ENCODE measurements at places on chromosomes 16 and 17.

DNA sequence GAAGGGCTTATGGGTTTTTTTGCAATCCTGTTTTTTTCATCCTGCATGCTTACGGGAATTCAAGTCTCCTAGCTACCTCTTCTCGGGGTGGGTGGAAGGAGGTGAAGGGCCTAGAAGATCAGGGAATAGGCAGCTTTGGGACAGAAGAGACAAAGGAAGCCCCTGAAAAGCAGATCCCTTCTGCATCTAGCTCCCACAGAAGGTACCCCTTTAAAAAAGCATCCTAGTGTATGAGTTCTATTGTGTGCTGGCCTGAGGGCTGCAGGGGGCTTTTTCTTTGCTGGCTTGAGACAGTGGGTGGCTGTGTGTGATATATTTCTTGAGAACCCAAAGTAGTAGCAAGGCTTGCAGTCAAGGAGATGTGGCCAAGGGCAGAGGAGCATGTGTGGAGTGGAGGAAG, 330.5 kb downstream of the MAF start:
- no peak for DNase-seq

- DNase-seq = no peak
Observed at GRCh38 chr17:21742326-21742725, 50.0 kb downstream of the KCNJ18 start.

GRCh38 chr17:18933102-18934058, 18.6 kb upstream of the SLC5A10 start:
- DNase-seq = no peak

DNA sequence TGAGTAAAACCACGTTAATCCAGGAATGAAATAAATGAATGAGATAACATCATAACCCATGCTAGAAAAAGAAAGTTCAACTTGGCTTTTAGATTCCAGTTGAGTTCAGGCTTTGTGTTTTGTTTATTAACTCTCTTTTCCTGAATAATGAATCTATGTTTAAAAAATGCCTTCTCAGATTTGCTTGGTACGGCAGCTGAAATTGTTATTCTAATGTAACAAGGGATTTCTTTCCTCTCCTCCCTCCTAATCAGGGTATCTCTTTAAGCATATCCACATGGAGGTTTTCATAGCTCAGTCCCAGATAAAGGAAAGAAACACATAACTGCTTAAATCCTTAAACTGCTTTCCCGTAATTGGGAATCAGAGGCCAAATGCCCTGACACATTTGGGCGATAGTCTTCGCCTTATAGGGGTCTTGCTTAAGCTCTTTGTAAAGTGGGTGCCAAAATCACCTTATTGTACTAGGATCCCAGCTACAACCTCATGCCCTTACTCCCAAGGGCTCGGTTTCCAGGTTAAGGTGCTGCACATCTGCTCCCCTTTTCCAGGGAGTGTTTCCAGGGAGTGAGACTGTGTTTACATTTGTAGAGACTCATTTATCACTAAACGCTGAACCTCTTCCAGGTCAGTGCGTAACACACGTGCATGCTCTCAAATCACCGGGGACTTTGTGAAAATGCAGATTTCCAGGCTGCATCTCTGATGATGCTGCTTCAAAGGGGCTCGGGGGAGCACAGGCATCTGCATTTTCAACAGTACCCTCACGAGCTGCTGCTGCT, 142.8 kb upstream of the FOXF1 start:
- DNase-seq = no peak

- no peak for DNase-seq
Observed at GRCh38 chr16:77882358-77882757, 94.0 kb downstream of the VAT1L start.

DNA sequence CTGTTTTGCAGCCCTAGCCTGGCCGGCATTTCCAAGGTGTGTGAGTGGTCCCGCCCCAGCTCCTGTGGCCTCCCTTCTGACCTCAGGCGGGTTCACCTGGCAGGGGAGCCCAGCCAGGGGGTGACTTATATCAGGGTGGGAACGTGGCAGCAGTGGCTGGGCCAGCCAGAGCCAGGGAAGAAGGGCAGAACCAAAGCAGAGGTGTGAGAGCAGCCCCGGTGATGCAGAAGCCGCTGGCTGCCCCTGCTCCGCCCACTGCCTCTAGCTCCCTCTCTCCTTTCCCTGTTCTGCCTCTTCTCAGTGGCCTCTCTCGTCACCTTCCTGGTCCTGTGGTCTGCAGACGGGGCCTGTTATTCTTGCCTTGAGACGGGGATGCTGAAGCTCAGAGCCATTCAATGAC, 12.1 kb downstream of the MGAT5B start:
- no peak for DNase-seq

DNA sequence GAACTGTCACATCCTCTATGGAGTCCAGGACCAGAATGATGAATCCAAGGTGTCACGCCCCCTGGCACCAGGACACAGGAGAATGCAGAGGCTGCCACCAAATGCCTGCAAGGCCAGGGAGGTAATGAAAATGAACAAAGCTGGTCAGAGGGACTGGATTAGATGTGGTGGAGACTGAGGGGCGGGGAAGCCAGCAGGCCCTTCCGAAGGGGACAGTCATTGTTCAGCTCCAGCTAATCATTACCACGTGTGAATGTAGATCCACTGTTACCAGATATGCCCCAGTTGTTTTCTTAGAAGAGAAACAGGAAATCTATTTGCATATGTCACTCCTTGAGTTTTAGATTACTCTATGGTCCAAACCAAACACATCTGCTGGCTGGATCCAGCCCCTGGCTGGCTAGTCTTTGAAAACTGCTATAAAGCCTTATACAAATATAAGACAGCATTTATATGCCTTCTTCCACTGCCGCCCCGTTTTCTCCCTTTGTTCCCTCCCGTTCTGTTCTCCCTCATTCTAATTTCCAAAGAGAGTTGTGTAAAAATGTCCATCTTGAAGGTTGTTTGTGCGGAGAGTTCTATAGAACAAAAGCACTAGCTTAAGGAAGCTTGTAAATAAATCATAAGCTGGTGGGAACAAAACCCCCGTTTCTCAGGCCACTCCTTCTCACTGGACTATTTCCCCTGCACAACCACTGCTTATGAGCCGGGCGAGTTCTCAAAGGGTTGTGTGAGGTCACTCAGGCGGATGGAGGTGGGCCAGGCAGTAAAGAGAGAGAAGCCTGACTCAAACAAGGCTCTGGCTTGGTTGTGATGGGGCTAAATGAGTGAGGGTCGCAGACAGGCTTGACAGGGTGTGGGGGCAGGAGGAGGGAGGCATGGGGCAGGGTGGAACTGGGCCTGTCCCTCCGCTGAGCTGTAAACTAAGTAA, 14.2 kb downstream of the CRYM start:
- DNase-seq = no peak

DNA sequence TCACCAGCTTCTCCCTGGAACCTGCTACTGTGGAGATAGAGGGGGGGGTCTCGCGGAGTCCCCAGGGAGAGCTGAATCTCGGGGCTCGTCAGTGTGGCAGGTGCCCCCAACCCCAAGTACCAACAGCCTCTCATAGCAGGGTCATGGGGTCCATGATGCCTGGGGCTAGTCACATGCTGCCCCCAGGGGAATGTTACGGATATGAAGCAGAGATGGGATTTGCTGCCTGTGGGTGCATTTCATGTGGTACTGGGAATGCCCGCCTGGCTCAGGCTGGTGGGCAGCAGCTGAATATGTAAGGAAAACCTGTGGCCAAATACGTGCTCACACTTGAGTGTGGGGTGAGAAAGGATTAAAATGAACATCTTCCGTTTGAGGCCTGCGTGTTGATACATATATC, 49.4 kb downstream of the MEAK7 start:
- DNase-seq = no peak

- DNase-seq = no peak
Observed at GRCh38 chr17:82487910-82488309, 29.4 kb downstream of the NARF start.

GRCh38 chr16:78463591-78463990, 364.1 kb downstream of the WWOX start:
- DNase-seq = no peak

- DNase-seq = no peak
Observed at GRCh38 chr17:74153821-74154430, 49.6 kb upstream of the RPL38 start.

- no peak for DNase-seq
Observed at GRCh38 chr17:52030052-52030451, 128.5 kb downstream of the CA10 start.

- DNase-seq = no peak
Observed at GRCh38 chr17:82519971-82520903, 705 bp downstream of the FOXK2 start.

DNA sequence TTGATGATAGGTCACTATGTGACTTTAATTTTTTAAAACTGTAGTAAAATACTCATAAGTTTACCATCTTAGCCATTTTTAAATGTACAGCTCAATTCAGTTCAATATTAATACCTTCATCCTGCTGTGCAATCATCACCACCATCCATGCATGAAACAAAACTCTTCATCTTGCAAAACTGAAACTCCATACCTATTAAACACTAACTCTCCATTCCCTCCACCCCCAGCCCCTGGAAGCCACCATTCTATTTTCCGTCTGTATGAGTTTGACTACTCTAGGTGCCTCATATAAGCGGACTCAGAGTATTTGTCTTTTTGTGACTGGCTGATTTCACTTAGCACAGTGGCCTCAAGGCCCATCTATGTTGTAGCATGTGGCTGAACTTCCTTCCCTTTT, 9.4 kb upstream of the CNEP1R1 start:
- DNase-seq = no peak

DNA sequence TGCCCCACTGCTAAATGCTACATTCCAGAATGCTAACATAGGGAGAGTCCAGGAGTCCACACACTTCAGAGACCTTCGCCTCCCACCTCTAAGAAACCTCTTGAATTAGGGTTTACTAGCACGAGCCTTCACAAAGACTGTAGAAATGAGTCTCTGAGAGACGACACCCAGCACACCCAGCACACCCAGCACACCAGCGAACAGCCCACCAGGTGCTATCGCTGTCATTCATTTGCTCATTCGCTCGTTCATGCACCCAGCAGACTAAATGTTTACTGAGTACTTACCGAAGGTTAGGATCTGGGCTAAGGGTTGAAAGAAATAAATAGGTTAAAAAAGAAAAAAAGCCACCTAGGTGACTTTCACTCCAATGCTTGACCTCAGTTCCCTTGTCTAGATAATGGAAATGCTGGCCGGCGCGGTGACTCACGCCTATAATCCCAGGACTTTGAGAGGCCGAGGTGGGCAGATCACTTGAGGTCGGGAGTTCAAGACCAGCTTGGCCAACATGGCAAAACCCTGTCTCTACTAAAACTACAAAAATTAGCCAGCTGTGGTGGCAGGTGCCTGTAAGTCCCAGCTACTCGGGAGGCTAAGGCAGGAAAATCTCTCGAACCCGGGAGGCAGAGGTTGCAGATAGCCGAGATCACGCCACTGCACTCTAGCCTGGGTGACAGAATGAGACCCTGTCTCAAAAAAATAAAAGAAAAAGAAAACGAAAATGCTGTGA, 100.8 kb downstream of the ADCY9 start:
- no peak for DNase-seq

- no peak for DNase-seq
Observed at GRCh38 chr17:73588891-73589290, 55.4 kb downstream of the SDK2 start.

GRCh38 chr17:14209215-14209614, 27.4 kb downstream of the CDRT15 start:
- DNase-seq = no peak

- no peak for DNase-seq
Observed at GRCh38 chr17:61177351-61177750, 222.3 kb upstream of the TBX2 start.

DNA sequence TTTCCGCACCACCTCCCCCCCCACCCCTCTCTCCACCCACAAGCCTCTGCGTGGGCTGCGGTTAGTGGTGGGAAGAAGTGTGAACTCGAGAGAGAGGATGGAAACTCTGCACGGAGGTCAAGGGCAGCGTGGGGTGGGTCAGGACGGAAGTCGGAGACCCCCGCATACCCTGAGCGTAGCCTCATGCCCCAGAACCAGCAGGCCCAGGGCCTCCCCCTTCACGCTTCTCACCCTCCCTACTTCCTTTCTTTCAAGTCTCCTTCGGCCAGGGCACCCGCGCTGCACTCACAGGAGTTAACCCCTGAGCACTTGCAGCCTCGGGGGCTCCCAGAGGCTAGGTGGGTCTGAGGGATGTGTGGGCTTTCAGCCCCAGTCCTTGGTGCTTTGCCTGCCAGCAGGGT, 9.2 kb downstream of the TBKBP1 start:
- DNase-seq = no peak

- DNase-seq = no peak
Observed at GRCh38 chr17:8628609-8629169, 1.8 kb downstream of the MYH10 start.

- no peak for DNase-seq
Observed at GRCh38 chr17:11554042-11554441, 44.2 kb upstream of the DNAH9 start.

GRCh38 chr17:49234509-49235080, 4.0 kb upstream of the PHOSPHO1 start:
- no peak for DNase-seq

GRCh38 chr17:29179232-29180033, 765 bp downstream of the MYO18A start:
- DNase-seq = no peak

- DNase-seq = no peak
Observed at GRCh38 chr17:49699966-49700575, 7.7 kb downstream of the SLC35B1 start.

DNA sequence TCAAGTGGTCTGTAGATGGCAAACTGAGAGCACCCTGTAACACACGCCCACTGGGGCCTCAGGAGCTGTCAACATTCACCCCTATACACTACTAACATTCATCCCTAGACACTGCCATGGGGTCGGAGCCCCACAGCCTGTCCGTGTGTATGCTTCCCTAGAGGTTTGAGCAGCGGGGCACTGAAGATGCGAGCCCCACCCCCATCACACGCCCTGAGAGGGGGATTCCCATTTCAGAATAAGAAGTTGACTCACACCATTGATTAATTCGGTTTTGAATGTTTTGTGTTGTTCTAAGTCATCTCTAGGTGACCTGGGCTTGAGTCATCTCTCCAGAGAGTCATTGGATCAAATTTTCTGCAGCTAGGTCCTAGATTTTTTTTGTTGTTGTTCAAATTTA, 37.3 kb upstream of the MMD start:
- no peak for DNase-seq

DNA sequence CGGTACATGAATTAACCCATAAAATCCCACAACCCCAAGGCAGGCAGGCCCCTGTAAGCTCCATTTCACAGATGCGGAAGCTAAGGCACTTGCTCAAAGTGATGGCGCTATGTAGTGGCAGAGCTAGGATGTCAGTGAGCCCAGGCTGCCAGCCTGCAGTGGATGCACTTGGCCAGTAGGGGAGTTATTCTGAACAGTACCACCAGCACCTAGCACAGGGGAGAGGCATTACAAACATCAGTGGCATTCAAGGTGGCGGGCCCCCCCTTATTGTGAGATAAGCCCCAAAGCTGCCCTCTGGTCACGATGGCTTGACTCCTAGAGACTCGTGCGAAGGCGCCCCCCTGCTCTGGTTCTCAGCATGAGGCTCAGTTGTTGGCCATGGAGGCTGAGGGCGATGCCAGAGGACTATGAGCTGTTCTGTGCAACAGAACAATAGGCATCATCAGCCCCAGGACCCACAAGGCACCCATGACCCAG, 33.8 kb downstream of the GTF3C1 start:
- no peak for DNase-seq

GRCh38 chr17:55334881-55335540, 70.3 kb downstream of the HLF start:
- DNase-seq = no peak

GRCh38 chr16:72468582-72468981, 296.6 kb upstream of the PMFBP1 start:
- no peak for DNase-seq

- no peak for DNase-seq
Observed at GRCh38 chr17:51711581-51711980, 446.9 kb downstream of the CA10 start.

GRCh38 chr17:77132411-77133086, 8.2 kb upstream of the SEC14L1 start:
- no peak for DNase-seq
